ENCODE measurements at places on chromosomes 5 and 9.

- DNase-seq = no peak
Observed at GRCh38 chr9:96204853-96205252, 97.1 kb downstream of the HSD17B3 start.

DNA sequence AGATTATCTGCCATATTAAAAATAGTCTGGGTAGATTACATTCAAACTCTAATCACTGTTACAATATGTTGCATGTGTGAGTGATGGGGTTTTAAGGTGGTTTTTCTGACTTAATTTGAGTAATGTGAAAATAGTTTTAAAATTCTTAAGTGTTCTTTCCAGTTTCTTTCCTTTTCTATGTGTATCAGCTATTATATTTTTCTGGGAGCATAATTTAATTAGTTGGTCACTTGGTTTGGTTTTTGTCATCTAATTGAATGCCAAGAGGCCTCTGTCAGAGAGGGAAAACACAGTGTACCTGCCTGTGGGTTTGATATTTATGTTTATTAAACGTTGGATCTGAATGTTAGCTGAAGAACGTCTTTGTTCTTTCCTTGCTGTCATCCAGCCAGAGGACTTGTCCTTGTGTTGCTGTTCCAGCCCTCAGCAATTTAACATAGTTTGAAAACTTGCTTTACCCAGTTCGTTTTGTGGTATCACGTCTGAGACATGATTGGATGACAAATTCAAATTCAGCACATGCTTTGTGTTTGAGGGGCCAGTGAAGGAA lies 19.5 kb downstream of the OTULIN start:
- DNase-seq = no peak

DNA sequence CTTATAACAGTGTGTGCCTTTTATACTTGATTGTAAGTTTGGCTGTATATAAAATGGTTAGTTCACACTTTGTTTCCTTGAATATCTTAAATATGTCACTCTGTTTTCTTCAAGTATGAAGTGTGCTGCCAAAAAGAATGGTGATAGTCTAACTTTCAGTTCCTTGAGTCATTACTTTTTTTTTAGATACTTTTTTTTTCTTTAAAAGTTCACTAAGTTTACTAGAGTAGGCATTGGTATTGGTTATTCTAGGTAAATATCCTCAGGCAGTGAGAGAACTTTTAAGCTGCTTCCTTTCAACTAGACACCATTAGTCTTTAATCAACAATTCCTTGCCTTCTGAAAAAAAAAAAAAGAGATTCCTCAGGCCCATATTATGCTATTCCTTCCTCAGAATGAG lies 41.9 kb downstream of the SPEF2 start:
- no peak for DNase-seq

- no peak for DNase-seq
Observed at GRCh38 chr5:42756606-42757601, at the start of gene CCDC152. Gene CCDC152 (plus strand): TSS chr5:42756818. CDS start chr5:42759122, 2,304 bp downstream.

DNA sequence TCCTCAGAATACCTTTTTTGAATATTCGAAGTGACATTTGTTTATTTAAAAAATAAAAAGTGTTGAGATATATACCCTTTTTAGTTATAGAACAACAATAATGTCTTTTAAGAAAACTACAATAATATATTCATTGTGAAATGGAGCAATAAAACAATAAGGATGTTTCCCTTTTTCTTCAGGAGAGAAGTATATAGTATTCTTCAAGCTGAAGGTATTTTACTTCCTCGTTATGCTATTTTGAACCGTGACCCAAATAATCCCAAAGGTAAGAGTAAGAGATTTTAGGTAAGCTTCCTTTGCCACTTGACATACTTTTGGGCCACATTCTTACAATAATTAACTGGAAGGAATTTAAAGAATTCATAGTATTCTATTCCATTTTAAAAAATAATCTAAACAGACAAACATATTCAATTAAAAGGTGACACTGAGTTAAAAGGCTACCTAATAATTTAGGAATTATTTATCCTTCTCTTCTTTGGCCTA lies 18.1 kb downstream of the PPIP5K2 start:
- DNase-seq = no peak

DNA sequence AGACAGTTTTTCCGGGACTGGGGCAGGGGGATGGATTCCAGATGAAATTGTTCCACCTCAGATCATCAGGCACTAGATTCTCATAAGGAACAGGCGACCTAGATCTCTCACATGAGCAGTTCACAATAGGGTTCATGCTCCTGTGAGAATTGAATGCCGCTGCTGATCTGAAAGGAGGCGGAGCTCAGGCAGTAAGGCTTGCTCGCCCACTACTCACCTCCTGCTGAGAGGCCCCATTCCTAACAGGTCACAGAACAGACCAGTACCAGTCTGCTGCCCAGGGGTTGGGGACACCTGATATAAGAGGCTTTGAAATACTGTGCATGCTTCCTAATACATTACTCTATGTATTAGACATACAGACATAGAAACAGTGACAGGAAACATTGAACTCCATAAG lies 41.1 kb downstream of the PTPRD start:
- DNase-seq = no peak

DNA sequence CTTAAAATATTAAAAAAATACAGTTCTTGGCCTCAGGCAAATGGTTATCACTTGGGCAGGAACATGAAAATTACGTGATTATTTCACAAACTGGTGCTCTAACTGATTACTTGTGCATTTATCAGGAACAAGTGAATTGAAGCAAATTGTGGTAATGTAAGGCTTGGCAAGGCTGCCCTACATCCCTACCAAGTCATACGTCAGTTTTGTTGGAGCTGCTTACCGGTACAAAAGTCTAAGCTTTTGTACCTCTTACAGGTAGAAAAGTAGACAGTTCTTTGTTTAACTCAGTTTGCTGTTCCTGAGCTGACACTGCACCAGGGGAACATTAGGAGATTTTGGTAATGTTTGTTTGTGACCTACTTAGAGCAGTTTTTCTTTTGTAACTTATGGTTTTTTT lies 2.2 kb downstream of the G3BP1 start:
- no peak for DNase-seq

GRCh38 chr9:81832571-81833285 lies 95.5 kb upstream of the SPATA31D4 start:
- DNase-seq = no peak

GRCh38 chr9:130118841-130119518 lies 53.2 kb upstream of the NCS1 start:
- no peak for DNase-seq

DNA sequence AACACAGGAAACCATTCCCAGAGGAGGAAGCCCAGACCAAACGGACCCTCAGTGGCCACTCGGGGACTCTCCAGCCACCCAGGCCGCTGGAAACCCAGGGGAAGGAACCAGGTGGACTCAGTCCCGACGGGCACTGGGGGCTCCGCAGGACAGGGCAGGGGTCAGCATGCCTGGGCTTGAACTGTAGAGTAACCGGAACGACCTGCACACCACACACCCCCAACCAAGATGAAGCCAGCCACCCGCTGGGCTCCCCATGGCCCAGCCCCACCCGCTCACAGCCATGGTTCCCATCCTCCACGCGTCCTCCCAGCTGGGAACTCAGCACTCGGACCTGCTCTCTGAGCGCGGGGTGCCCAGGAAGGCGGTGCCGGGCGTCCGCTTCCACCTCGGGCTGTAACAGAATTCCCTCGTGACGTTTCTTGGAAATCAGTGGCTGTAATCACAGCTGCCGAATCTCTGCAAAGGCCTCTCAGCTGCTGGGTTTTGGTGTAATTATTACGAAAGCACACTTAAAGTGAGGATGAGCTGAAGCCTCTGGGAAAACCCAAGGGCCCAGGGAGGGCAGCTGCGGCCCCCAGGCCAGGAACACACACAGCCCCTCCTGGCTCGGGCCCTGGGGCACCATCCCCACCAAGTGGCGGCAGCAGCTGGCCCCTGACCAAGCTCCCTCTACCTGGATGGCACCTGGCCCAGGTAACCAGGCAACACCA lies 13.8 kb downstream of the NACC2 start:
- no peak for DNase-seq

- DNase-seq = no peak
Observed at GRCh38 chr5:1729641-1730486, 69.8 kb downstream of the MRPL36 start.

GRCh38 chr5:174571662-174572397 lies 152.6 kb upstream of the MSX2 start:
- peak; percentile 36 for DNase-seq

- DNase-seq = peak; percentile 19
Observed at GRCh38 chr9:2809692-2810419, 34.0 kb downstream of the PUM3 start.
